Mesothelial cell of epicardium (in vitro differentiated cells): ENCODE measurements at places on chromosomes 6 and 20.

- DNase-seq: no peak
These were observed 2.2 kb upstream of the VEGFA start for GRCh38 chr6:43767553-43768505.

- no peak for DNase-seq
These were observed 8.7 kb downstream of the REPS1 start for GRCh38 chr6:138979365-138979764.

GRCh38 chr6:136607204-136607931 is 57.1 kb upstream of the MAP7 start:
- DNase-seq: no peak

DNA sequence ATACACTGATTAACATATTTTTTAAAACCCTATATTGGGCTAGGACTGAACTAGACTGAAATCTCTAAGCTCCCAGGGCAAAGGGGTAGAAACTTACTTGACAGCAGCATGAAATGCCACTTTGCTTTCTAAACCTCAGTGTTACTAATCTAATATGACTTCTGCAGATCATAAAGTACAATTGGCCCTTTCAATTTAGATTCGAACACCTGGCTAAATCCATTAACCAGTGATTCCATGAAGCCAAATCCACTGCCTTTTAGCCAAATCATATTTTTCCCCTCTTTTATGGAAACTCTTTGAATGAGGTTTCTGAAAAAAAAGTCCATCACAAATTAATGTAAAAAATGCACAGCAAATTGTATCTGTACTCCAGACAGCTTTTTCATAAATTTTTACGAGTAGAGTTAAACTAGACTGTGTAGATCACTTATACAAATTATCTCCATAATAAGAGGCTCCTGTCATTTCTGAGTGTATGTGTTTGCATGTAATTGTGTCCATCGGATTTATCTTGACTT is 25.7 kb downstream of the EPHA7 start:
- DNase-seq: no peak

GRCh38 chr6:43923376-43924221 is 153.6 kb downstream of the VEGFA start:
- no peak for DNase-seq

DNA sequence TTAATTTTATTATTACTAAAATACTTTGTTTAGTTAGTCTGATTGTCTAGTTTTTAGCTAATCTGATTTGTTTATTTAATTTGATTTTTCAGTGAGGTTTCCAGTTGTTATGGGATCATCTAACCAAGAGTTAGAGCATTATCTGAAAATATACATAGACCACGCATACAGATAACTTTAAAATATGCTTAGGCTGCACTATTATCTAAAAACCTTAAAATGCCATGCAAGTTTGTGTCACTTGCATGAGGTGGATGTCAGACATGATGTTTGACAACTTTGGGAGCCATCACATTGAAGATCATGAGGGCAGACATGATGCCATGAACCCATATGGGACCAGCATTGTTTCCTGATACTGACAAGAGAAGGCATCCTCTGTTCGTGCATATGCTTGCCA is 610.3 kb downstream of the KHDRBS2 start:
- no peak for DNase-seq

DNA sequence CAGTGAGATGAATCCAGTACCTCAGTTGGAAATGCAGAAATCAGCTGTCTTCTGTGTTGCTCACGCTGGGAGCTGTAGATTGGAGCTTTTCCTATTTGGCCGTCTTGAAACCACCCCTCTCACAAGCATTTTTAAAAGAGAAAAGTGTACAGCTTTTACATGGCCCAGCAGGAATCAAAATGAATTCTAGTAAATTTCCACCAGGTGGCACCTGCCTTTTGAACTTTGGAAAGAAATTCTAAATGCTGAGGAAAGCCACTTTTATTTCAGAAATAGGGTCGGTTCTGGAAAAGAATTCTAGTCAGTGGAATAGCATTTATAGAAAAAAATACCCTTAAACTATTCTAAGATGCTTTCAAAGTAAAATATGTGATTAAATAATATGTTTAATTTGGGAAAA is 647.8 kb downstream of the CD109 start:
- DNase-seq: no peak

DNA sequence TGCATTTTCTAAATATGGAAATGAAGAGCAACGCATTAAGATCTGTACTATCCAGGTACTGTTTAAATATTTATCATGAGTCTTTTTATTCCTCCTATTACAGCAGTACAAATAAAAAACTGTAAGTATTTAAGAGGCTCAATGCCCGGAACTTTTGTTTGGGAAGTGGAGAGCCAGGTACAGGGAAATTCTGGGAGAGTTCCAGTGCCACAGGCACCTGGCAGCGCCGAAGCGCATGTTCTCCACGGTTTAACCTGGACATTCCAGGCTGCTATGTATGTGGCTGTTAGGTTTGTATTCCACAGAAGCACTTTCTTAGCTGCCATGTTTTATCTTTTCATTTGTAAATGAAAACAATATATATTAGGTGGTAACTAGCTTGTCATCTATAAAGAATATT is 81.7 kb downstream of the PREP start:
- no peak for DNase-seq

GRCh38 chr6:28816909-28817807 is 106.6 kb downstream of the TRIM27 start:
- DNase-seq: no peak

- DNase-seq: no peak
These were observed 31.6 kb upstream of the RNF24 start for GRCh38 chr20:4046926-4047325.

GRCh38 chr6:111411978-111412566 is 70.9 kb downstream of the REV3L start:
- no peak for DNase-seq

GRCh38 chr6:452301-453067 is 60.9 kb downstream of the IRF4 start:
- no peak for DNase-seq

- DNase-seq: no peak
These were observed 42.2 kb upstream of the EDN3 start for GRCh38 chr20:59258221-59258621.

DNA sequence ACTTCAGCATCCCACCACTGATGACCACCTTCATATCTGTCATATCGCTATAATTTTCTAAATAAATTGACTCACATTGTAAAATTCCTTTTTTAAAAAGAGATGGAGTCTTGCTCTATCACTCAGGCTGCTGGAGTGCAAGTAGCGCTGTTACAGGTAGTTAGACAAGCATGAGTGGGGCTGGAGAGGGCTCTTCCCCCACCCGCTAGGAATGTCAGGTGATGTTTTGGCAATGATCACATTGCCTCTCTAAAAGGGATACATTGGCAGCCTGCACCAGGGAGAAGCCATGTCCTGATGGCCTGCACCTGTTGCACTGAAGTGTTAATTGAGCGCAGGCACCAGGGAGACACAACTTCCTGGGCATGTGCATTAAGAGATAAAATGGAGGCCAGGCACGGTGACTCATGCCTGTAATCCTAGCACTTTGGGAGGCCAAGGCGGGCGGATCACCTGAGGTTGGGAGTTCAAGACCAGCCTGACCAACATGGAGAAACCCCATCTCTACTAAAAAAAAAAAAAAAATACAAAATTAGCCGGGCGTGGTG is 16.9 kb upstream of the SLC22A16 start:
- no peak for DNase-seq

DNA sequence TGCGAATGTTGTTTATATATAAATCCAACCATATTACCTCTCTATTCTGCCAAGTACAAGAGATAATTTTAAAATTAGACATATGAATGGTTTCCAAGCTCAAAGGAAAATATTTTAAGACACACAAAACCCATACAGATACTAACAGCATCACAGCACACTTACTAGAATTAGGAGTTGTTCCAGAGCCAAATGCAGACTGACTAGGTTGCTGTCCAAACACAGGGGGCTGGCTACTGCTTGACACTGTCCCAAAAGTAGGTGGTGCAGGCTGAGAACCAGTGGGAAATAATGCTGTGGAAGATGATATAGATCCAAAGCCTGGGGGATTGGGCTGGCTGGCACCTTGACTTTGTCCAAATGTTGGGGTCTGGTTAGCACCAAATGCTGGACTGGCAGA is 24.3 kb downstream of the FAM8A1 start:
- no peak for DNase-seq

GRCh38 chr20:37336369-37337207 is 9.4 kb upstream of the SRC start:
- no peak for DNase-seq

DNA sequence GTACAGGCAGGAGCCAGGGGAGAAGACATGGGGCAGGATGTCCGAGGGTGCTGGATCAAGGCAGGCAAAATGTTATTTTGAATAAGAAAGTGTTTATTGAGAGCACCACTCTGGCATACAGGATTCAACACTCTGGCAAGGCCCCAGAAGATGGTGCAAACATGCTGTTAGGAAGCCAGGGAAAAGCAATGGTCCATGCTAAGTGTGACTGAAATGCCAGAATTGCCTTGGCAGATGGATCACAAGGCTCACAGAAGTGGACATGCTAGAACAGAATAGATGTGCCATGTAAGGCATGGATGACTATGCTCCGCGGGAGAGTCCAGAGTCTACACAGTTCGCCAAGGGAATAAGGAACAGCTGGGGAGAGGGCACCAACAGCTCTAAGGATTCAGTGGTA is 54.6 kb downstream of the QRSL1 start:
- no peak for DNase-seq

GRCh38 chr6:135990439-135990838 is 138.9 kb downstream of the PDE7B start:
- no peak for DNase-seq

DNA sequence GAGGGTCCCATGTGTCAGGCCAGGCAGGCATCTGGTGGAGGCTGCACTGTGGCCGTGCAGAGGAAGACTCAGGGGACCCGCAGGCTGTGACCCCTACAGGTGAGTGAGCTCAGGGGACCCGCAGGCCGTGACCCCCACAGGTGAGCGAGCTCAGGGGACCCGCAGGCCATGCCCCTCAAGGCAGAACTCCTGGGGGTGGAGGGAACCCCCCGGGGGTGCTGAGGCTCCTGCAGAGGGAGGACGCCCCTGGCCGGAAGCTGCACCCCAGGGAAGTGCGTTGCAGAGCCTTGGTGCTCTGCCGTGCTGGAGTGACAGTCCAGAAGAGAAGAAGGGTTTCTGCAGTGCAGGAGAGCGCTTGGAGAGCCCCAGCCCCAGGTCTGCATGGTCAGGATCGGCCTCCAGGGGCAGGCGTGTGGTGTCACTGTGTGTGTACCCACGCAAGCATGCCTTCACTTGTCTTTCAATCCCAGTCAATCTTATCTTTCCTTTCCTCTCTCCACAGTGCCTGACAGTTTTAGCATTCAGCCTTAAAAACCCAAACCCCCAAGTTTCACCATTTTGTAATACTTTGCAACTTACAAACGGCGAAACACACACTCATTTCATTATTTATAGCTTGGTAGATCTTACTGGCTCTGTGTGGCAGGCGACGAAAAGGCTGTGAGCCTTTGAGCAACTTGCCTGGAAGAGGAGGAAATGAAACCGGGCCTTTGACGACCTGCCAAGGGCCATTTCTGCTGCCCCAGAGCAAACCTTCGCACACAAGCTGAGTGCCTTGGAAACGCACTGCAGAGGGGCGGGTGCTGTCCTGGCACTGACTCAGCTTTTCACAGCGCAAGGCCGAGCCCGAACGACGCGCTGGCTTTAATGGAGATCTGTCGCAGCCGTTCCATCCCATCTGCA is 101.4 kb upstream of the AGPAT4 start:
- DNase-seq: no peak

DNA sequence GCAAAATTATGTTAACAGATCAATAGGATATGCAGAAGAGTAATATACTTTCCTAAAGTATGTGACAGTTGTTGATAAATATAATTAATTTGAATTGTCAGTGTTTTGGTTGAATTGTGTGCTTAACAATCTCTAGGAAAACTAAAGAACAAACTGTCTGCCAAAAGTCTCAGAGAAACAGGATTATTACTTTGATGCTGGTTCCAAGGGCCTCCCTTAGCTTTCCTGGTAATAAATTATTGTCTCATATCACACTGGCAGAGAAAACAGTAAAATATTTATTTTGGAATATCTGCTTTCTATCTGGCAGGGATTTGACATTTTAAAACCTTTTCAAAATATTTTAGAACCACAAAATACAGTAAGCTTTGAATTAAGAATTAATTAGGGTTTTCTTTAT is 40.1 kb upstream of the CARMIL1 start:
- DNase-seq: no peak

- no peak for DNase-seq
These were observed 23.3 kb downstream of the SESN1 start for GRCh38 chr6:109071125-109071917.

- DNase-seq: no peak
These were observed 328.6 kb downstream of the NKAIN2 start for GRCh38 chr6:124132256-124132655.

GRCh38 chr6:32108094-32108627 is 977 bp downstream of the TNXB start:
- no peak for DNase-seq
